ENCODE measurements at places on chromosomes 5 and 9.

GRCh38 chr9:99556998-99557397, 264.7 kb upstream of the NR4A3 start:
- no peak for DNase-seq

- DNase-seq, result no peak
These were observed 55.1 kb downstream of the MRPL36 start for GRCh38 chr5:1744393-1745122.

GRCh38 chr5:14491015-14491915, 90.3 kb upstream of the OTULINL start:
- DNase-seq, result no peak

GRCh38 chr9:126490214-126490631, 123.5 kb upstream of the LMX1B start:
- DNase-seq, result no peak

GRCh38 chr5:6585168-6585567, 47.7 kb downstream of the NSUN2 start:
- DNase-seq, result no peak

- DNase-seq, result no peak
These were observed 13.0 kb upstream of the SARDH start for GRCh38 chr9:133750982-133751649.

DNA sequence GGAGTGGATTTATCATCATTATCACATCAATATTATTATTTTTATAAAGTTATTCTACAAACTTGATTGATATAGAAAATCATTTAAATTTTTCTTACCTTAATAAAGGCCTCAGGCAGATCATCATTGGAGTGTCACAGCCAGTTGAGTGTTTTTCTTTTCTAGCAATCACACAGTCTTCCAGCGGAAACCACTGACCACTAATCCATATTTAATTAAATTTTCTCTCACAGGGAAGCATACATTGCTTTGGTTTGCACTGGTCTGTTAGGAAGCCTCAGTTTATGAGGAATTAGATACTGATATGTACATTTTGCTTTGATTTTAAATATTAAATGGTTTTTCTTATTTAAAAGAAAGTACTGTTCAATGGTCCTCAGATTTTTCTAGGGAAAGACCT, 6.7 kb downstream of the SPZ1 start:
- no peak for DNase-seq

GRCh38 chr9:99150451-99151171, 45.7 kb downstream of the TGFBR1 start:
- no peak for DNase-seq

GRCh38 chr5:159310511-159310910, 19.8 kb downstream of the IL12B start:
- no peak for DNase-seq

GRCh38 chr9:35828716-35829083, at the start of gene FAM221B:
Gene FAM221B (minus strand): TSS chr9:35828732. CDS start chr9:35826161, 2,571 bp downstream.
- no peak for DNase-seq

DNA sequence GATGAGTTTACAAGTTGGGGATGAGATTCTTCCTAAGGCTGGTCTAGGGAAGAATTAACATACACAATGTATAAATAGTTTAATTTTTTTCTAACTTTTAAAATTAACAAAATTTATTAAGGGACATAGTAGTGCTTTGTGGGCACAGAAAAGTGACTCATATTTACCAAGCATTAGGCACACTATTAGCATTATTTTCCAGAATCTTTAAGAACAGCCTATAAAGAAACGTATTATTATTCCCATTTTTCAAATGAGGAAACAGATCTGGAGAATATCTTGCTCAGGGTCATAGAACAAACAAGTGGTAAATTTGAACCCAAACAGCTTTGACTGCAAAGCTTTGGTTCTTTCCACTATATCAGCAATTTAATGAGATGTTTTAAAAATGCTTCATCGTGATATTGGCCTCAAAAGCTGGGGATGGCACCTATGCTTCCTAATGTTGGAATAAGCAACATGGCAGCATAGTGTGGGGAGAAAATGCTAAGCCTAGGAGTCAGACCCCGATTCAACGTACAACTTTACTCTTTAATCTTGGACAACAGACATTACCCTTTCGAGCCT, 55.9 kb downstream of the ABCA1 start:
- DNase-seq, result no peak

GRCh38 chr9:130689937-130690700, 3.5 kb upstream of the EXOSC2 start:
- DNase-seq, result peak; percentile 85

GRCh38 chr5:73858054-73858453, 232.1 kb downstream of the ARHGEF28 start:
- no peak for DNase-seq

DNA sequence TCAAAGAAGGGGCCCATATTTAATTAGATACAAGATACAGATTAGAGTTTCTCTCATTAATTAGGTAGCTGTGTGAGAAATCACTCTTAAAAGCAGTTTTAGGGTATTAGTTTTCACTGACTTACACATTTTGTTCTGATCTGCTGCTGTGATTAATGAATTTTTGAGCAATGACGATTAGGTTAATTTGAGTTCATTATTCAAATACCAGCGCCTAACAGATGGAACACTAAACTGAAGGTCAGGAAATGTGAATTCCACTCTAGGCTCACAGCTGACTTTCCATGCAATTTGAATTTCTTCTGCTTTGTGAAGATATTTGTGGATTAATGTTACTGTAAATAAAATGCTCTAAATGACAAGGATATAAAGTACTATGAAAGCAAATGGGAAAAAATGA, 380.6 kb downstream of the ADGRV1 start:
- no peak for DNase-seq

- no peak for DNase-seq
These were observed 201.1 kb upstream of the CHD1 start for GRCh38 chr5:99129768-99130501.

GRCh38 chr9:88923653-88924288, 67.5 kb upstream of the S1PR3 start:
- DNase-seq, result no peak

GRCh38 chr5:110735556-110735955, 3.3 kb upstream of the SLC25A46 start:
- DNase-seq, result no peak

- DNase-seq, result no peak
These were observed 929 bp upstream of the PLPP6 start for GRCh38 chr9:4661165-4661564.

- DNase-seq, result no peak
These were observed 59.5 kb downstream of the PIK3R1 start for GRCh38 chr5:68274847-68275651.

- no peak for DNase-seq
These were observed 439.9 kb upstream of the KLF4 start for GRCh38 chr9:107929443-107929842.

- DNase-seq, result peak; percentile 52
These were observed 71.5 kb downstream of the TRIM36 start for GRCh38 chr5:115098041-115098702.

Measured in HFF-Myc (cell line).